ENCODE measurements at places on chromosomes 6 and 20. TPM values are rescaled to one million over a fixed set of nuclear protein-coding genes. Genes with fewer than 3 reads are reported as not detected.

DNA sequence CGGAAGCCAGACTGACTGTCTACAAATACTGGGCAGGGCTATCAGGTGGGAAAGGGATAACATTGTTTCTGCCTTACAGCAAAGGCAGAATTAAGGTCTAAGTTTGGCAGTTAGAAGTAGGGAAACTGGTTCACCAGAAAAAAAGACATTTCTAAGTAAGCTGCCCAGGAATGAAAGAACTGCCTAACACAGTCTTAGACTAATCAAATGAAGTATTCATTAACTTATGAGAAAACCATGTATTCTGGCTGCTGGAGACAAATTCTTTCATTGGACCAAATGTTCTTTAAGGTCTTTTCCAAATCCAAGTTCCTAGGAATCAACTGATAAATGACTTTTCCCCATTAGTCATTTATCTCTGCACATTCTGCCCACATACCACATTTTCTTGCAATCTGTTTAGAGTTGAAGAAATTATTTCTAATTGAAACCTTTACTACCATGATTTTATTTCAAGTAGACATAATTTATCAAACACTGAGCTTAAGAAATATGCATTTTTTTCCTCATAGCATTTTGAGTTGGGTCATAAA lies 120.3 kb upstream of the OGFRL1 start:
- no peak for DNase-seq

DNA sequence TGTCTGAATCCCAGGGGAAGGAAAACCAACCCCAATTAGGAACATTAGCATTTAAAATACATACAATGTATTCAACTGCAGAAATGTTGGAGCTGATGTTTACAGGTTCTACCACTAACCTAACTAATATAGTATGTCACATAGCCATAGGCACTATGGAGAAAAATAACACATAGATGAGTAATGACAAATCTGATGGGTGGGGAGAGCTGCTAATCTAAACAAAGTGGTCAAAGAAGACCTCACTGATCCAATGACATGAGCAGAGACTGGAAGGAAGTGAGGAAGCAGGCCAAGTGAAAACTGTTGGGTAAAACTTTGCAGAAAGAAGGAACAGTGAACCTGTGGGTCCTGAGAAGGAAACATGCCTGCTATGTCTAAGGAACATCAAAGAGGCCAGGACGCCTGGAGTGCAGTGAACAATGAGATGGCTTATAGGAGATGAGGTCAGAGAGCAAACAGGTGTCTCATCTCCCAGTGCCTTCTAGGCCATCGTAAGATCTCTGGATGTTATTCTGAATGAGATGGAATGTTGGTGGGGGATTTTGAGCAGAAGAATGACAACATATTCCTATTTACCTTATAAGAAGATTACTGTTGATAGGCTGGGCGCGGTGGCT lies 135.7 kb downstream of the ALDH8A1 start:
- DNase-seq = no peak

GRCh38 chr6:53822401-53823125 lies 27.8 kb downstream of the LRRC1 start:
- no peak for DNase-seq

DNA sequence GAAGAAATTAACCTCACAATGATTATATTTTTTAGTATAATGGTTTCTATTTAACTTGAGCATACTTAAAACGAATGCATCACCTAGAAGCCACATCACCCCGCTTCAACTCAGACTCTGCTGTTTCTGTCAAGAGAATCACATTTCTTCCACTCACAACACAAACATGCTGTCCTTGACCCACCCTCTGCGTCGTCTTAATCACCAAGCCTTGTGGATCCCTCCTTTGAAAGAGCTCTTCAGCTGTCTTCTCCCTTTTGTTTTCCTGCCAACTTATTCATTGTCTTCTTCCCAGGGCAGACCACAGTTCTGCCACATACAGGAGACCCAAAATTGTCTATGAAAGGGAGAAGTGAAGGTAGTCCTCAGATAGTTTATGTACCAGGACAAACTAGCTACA lies 595.6 kb upstream of the AGPAT4 start:
- DNase-seq = no peak

- DNase-seq = no peak
Measured at GRCh38 chr6:119858901-119859300, 509.3 kb upstream of the MAN1A1 start.

GRCh38 chr20:41956338-41957074 lies 338.3 kb upstream of the CHD6 start:
- DNase-seq = peak; percentile 29

BPI gene
- total RNA-seq = not detected

GRCh38 chr20:8464368-8464767 lies 332.3 kb downstream of the PLCB1 start:
- DNase-seq = no peak

DNA sequence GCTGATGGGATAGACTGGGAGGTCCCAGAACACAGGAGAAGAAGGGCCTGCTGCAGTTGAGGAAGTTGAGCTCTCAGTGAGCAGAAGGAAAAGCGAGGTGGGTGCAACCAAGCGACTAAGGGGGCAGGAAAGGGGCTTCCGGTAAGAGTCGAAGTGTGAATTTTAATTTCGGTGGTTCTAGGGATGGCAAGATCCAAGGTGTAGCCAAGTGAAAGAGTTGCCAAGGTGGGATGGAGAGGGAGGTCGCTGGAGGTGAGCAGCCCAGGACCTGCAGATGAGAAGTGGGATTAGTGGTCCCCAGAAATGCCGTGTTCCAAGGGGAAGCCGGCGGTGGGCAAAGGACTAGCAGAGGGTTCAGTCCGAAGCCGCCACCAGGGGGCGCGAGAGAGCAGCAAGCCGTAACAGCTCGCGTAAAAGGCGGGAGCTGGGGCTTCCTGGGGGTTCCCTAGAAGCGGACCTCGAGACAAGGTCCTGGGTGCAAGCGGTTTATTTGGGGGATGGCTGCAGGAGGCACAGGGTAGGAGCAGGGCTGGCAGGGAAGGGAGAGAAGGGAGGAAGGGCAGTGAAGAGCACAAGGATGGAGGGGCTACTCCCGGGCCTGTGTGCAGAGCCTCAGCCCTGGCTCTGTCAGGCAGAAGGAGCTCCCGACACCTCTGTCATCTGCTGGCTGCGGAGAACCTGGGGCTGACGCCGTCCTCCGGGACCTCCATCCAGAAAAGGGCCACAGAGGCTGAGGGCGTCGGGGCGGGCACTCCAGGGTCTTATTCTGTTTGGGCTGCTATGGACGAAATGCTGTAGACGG lies 103.6 kb downstream of the PAX1 start:
- peak; percentile 89 for DNase-seq

DNA sequence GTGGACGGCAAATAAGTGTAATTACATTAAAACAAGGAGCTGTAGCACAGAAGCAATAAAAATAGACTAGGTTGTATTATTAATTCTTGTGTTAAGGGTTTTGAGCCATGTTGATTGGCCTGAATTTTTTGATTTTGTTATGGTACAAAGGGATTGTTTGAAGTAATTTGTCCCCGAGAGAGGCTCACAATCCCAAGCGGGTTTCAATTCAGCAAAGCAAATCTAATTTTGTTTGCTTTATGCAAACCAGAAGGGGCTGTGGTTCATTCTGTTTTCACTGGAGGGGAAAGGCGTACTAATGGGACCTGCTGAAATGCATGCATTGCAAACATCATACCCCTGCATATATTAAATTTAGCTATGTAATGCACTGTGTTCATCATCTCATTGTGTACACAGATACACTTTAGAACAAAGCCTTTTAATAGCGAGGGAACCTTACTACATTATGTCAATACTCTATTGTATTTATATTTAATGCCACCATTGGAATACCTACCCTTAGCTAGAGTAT lies 379.5 kb upstream of the POU3F2 start:
- DNase-seq = no peak

DNA sequence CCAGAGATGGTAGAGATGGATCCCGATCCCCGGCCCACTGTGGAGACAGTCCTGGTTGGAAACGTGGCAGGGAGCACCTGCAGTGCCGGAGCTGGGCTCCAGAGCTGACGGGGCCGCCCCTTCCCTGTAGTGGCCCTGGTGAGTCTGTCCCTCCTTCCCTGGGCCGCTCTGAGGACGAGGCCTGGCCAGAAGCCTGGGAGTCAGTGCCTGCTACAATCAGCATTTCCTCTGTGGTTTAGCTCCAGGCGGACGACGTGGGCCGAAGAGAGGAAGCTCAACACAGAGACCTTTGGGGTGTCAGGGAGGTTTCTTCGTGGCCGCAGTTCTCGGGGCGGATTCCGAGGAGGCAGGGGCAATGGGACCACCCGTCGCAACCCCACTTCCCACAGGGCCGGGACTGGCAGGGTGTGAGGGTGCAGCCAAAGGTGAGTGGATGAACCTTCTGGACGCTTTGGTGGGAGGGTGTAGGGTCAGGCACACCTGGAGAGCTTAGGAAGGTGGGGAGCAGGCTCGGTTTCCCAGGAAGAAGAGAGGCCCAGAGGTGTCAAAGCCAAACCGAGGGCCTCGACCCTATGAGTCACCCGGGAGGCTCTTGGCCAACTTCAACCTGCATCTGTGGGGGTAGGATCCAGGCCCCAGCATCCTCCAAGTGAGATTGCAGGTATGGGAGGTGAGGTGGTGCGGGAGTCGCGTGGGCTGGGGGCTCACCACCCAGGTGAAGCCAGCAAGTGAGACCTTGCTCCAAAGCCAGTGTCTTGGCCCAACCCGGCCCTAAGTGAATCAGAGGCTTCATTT lies 9.9 kb downstream of the PSMA7 start:
- DNase-seq = no peak

SOX18 gene
- 0.81 TPM for total RNA-seq

PRND gene
- total RNA-seq = not detected

DNA sequence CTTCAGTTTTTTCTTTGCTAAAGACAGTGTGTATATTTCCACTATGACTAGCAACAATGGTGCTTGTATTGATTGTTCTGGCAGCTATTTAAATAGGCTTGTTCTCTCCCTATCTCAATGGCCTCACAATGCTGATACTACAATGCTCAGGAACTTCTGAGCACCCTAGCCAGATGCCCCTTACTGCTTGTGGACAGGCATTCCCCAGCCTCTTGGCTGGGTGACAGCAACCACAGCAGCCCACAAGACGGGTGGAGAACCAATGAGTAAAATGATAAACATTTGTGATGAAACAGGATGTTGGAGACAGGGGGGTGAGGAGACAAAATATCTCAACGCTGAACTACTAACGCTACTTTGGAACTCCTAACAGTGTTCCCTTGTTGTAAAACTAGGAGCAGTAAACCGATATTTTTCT lies 42.3 kb downstream of the HIVEP2 start:
- no peak for DNase-seq

DNA sequence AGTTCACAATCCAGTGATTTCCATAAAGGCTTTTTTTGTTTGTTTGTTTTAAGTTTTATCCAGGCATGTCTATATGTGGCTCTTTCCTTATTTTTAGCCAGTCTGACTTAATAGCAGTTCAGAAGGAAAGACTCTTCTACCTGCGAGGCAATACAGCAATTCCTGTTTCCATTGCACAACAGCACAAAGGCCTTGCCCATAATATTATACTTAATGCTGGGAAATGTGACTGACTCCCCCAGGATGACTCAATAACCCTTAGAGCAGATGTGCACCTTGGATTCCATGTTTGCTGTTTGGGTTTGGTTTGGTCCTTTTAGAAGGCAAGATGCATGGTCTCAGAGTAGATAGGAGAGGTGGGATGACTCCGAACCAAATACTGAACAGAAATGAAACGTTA lies 184.1 kb downstream of the MTFR2 start:
- DNase-seq = no peak
